Myocyte (in vitro differentiated cells): ENCODE measurements at places on chromosomes 13 and 19. TPM values are rescaled to one million over a fixed set of nuclear protein-coding genes. Genes with fewer than 3 reads are reported as not detected.

GRCh38 chr19:13255041-13255718, 105.0 kb downstream of the IER2 start:
- DNase-seq = no peak

GRCh38 chr13:37097076-37097475, 8.4 kb downstream of the CSNK1A1L start:
- DNase-seq = no peak

GRCh38 chr13:40983725-40984667, 35.1 kb downstream of the ELF1 start:
- DNase-seq = no peak

DNA sequence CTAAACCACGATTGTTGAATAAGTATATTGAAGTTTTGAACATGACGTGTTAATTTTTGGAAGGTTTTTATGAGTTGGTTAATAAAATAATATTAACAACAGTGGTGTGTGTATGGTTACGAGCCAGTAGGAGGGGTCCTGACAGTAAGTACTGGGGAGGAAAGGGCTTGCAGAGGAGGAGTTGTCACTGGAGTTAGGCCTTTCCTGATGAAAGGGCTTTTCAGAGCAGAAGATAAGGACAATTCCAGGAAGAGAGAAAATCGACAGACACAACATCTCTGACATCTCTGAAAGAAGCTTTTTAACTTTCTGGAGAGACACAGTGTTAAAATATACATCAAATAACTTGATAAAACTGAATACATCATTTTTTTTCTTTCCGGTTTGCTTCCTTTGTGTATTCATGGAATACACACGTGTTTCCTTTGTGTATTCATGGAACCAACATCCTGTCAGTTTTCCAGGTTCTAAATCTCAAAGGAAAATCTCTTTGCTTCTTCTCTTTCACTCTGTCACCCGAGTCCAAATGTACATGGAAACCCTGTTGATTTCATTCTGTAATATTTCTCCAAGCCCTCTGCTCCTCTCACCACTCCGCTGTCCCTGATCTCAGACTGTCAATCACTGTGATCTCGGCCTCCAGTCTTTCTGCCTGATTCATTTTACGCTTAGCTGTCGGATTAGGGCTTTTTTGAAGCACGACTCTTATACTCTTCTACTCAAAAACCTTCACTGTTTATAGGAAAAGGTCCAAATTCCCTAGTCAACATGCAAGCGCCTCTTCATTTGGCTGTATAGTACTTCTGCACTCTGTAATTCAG, 374.4 kb downstream of the DLEU7 start:
- DNase-seq = no peak

GRCh38 chr13:98495627-98496478, 81.1 kb downstream of the STK24 start:
- no peak for DNase-seq

DNA sequence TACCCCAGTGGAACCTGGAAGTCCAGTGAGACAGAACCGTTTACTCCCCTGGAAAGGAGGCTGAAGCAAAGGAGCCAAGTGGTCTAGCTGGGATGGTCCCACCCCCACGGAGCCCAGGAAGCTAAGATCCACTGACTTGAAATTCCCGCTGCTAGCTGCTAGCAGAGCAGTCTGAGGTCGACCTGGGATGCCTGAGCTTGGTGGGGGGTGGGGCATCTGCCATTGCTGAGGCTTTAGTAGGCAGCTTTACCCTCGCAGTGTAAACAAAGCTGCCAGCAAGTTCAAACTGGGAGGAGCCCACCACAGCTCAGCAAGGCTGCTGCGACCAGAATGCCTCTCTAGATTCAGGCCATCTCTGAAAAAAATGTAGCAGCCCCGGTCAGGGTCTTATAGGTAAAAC, 437.0 kb downstream of the SUCLA2 start:
- no peak for DNase-seq

DNA sequence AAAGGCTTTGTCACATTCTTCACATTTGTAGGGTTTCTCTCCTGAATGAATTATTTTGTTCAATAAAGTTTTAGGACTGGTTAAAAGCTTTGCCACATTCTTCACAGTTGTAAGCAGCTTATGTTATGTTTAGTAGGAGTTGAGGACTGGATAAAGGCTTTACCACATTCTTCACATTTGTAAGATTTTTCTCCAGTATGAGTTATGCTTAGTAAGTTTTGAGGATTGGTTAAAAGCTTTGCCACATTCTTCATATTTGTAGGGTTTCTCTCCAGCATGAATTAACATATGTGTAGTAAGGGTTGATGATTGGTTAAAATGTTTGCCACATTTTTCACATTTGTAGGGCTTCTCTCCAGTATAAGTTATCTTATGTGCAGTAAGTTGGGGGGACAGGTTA, 79.9 kb downstream of the ZNF431 start:
- peak; percentile 13 for DNase-seq

DNA sequence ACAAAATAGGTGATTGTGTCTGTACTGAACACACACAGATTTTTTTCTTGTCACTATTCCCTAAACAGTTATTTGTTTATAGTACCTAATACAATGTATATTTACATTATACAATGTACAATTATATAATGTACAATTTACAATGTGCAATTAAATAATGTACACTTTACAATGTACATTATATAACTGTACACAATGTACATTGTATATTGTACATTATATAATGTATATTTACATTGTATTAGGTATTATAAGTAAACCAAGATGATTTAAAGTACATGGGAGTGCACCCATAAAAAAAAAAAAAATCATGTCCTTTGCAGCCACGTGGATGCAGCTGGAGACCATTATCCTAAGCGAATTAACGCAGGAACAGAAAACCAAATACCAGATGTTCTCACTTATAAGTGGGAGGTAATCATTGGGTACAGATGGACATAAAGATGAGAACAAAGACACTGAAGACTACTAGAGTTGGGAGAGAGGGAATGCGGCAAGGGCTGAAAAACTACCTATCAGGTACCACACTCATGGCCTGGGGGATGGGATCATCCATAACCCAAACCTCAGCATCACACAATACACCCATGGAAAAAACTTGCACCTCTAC, 68.1 kb downstream of the ABCC4 start:
- DNase-seq = no peak

GRCh38 chr13:31234729-31235128, 35.0 kb downstream of the B3GLCT start:
- DNase-seq = no peak

- no peak for DNase-seq
Measured at GRCh38 chr19:38291855-38292254, 12.2 kb upstream of the C19orf33 start.

- DNase-seq = no peak
Measured at GRCh38 chr13:94246495-94246894, 233.0 kb downstream of the DCT start.

DNA sequence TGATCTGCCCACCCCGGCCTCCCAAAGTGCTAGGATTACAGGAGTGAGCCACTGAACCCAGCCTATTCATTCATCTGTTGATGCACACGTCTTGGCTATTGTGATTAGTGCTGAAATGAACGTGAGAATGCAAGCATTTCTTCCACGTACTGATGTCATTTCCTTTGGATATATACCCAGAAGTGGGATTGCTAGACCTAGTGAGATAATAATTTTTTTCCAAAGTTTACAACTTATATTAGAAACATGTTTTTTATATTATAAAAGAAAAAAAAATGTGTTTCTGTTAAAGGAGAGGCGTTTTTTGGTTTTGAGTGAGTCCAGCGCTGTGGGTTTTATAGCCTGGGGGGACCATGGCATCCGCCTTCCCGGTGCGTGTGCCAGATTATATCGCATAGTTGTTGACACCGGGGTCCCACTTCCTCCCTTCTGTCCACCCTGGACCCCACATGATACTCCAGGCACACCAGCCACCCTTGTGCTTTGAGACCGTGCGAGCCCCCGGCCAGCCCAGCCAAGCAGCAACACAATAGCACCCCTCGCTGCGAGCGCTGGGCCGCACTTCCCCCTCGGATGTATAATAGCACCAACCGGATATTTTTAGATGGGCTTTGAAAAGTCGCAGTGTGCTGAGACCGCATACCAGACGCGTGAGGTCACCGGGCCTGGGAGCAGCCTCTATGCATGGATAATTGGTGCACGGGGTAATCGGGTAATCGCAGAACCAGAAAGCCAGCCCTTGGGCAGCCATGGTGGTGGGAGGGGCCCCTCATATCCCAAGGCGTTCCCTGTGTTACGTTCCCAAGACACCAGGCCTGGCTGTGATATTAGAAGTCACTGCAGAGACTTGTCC, 59.6 kb downstream of the MYO9B start:
- DNase-seq = peak; percentile 98

DNA sequence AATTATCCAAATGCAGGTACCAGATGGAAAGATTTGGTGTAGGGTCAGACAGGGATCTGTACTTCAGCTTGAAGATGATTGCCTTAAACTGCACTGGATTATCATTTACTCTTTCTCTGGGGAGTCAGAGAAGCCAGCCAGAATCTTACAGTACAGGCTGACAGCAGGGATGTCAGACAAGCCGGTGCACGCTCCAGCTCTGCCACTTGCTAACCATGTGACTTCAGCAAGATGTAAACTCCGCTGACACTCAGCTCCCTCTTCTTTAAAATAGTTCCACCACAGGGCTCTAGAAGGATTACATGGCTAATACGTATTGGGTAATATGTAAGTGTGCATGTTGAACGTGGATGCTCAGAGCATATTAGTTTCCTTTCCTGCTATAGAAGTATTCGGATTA, 251.4 kb upstream of the MAB21L1 start:
- no peak for DNase-seq

GRCh38 chr19:30163663-30164062, 208.5 kb upstream of the ZNF536 start:
- no peak for DNase-seq

GRCh38 chr13:39317291-39317690, 279.0 kb downstream of the NHLRC3 start:
- DNase-seq = peak; percentile 12

TRIM13 gene
- total RNA-seq = 26.4 and 31.6 TPM in 2 replicates

SIGLEC6 gene
- total RNA-seq = not detected in 2 replicates

BCAM gene
- 590 and 678 TPM in 2 replicates for total RNA-seq

GPC6 gene
- 20.0 and 20.1 TPM in 2 replicates for total RNA-seq

DAPK3 gene
- total RNA-seq = 193 and 269 TPM in 2 replicates

GIPR gene
- 0.37 TPM in 1 of 2 replicates, not detected in the other for total RNA-seq

DACH1 gene
- total RNA-seq = 0.03 TPM in 1 of 2 replicates, not detected in the other
